NCI-H1930 (cell line): ENCODE measurements at places on chromosomes 11 and 22.

- DNase-seq, result no peak
Observed at GRCh38 chr11:72271980-72272379, 28.0 kb upstream of the PHOX2A start.

- DNase-seq, result no peak
Observed at GRCh38 chr22:48517039-48518030, 1310.3 kb downstream of the BRD1 start.

DNA sequence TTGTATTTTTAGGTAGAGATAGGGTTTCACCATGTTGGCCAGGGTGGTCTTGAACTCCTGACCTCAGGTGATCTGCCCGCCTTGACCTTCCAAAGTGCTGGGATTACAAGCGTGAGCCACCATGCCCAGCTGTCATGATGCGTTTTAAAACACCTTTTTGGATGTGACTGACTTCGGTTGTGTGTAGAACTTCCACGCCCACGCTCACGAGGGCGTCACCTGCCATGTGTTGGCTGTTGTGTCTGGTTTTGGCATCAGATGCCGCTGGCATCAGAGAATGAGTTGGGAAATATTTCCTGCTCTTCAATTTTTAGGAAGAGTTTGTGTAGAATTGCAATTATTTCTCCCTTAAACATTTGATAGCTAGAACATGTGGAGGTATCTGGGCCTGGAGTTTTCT is 109.1 kb downstream of the KCNQ1 start:
- no peak for DNase-seq

DNA sequence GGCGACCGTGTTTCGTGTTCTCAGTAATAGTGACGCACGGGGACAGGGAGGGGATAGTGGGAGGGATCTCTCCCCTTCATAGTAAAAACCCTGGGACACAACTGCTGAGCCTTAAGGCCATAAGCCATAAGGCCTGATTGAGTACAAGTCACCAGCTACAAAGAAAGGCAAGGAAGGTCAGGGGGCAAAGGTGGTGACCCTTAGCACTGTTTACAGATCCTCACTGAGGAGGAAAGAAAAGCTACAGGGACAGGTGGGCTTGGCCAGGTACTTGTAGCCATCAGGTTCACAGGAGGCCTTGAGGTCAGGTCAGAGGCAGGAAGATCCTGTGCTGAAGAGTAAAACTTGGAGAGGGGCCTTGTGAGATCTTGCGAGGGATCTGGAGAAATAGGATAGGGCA is 15.1 kb upstream of the AMPD3 start:
- no peak for DNase-seq

DNA sequence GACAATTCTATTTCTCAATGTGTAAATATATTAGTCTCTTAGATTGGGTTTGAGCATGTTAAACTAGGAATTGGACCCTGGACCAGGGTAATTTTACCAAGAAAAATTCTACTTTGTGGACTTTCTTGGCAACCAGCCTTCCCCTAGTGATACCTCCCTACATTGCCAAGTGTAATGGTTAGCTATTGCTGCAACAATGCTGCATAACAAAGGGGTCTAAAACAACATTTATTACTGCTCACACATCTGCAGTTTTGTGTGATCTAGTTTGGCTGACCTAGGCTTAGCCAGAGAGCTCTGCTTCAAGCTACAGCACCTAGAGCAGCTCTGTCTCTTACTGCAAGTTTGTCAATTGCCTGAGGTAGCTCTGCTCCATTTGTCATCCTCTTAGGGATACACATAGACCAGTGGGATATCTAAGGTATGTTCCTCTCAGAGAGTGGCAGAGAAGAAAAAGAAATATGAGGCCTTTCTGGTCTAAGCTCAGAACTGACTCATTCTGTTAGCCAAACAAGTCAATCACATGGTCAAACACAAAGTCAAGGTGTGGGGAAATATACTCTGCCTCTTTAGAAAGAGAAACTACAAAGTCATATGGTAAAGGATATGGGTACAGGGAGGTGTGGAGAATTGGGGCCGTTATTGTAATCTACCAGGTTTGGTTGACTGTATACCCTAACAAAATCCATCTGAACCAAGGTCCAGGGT is 2.0 kb upstream of the LAYN start:
- DNase-seq, result no peak

DNA sequence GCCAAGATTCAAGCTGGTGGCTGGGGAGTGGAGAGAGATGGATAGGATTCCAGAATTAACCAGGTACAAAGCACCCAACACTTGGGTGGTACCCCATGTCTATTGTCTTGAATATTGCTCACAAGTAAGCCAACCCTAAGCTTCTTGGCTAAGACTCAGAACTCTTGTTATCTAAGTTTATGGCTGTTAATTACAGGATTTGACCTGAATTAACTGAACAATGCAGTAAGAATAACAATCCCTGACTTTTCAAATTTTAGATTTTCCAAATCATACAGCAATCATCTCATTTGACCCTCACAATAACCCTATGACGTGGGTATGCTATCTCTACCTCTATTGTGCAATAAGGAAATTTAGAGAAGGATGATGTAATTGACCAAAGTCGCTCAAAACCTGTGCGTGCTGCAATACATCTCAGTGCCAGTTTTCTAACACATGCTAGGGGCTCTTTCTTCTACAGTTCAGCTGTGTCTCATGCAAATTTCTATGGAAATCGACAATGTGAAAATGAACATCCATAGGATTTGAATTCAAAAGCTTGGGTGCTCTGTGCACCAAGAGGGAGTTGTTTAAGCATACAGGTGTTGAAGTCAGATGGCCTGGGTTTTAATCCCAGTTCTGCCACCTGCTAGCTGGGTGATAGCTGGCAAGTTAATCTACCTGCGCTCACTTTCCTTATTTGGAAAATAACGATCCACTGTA is 40.1 kb upstream of the APLNR start:
- no peak for DNase-seq

- no peak for DNase-seq
Observed at GRCh38 chr11:61120706-61121191, 18.5 kb downstream of the CD5 start.

DNA sequence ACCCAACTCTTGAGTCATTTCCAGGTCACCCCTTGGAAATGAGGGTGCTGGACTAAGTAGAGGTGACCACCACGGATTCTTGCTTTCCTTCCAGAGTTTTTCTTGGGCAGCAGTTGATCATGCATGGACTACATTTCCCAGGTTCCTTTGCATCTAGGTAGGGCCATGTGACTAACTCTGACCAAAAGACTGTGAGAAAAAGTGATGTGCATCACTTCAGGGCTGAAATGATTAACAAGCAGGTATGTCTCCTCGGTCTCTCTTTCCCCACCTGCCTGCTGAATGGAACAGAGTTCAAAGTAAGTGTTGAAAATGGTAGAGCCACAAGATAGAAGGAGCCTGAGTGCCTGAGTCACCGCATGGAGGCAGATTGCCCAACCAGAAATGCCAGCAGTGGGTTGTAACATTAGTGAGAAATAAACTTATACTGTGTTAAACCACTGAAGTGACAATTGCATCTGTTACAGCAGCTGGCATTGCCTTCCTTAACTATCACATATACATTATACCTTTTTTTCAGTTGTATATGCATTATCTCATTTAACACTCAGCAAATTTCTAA is 113.5 kb downstream of the MN1 start:
- DNase-seq, result no peak

GRCh38 chr11:42311514-42311913 is 852.1 kb upstream of the LRRC4C start:
- DNase-seq, result no peak

GRCh38 chr11:82814379-82814778 is 80.7 kb upstream of the FAM181B start:
- DNase-seq, result no peak

DNA sequence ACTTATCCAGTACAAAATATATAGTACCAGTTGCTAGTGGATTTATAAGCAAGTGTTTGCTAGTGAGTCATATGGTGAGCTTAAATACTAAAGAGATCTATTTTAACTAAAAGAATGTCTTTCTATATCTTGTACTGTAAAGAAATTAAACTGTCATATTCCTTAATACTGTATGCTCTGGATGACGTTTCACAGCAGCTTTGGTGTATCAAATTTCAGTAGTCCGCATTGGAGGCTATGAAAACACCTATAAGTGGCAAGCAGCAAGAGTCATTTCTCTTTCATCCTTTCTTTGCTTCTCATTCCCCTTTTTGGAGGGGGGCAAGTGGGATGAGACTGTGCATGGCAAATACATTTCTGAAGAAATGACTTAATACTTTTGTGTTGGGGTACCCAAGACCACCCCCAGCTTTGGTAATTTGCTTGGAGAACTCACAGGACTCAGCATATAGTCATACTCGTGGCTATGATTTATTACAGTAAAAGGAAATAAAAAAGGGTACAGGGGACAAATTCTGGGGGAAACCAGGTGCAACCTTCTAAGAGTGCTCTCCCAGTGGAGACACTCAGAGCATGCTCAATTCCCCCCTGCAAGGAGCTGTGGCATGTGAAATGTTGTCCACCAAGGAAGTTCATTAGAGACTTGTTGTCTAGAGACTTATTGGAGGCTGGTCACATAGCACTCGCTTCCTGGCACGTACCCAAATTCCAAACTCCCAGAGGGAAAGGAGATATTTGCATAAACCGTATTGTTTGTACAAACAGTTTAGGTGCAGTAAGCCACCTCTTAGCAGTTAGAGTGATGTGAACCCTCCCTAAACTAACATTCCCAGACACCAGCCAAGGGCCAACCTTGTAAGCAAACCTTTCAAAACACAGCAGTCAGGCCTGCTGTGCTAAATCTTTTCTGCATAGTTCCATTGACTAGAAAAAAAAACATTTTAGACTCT is 210.8 kb downstream of the PGR start:
- DNase-seq, result no peak

- DNase-seq, result no peak
Observed at GRCh38 chr11:130561441-130561881, 113.0 kb downstream of the ADAMTS15 start.

DNA sequence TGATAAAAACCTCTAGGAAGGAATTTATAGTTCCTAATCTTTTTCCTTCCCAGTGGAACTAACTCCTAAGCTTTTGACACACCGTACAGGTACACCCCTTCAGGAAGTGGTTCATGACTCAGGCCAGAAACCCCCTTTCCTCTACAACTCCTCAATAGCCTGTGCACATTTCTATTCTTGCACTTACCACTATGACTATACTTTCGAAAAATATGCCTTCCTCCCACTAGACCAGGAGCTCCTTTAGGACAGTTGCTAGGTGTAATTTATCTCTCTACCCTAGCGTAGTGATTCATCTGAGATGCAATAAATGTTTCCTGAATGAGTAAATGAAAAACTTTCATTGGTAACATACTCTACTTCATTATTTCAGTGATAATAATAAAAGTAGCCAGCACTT is 14.5 kb downstream of the MAP6 start:
- DNase-seq, result no peak

DNA sequence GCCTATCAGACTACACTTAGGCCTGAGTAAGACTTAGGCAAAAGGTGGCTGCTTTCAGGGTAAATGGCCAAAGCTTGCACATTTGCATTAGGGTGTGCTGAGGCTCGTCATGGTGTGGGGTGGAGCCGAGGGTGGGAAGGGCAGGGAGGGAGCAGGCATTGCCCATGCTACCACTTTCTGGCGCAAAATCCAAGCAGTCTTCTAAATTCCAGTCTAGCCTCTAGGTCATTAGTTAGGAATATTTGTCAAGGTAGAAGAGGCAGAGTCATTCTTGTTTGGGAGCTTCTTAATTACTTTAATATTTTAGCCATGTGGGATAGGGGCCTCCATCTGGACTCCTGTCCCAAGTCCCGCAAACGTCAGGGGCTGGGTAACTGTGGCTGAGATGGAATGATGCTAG is 28.6 kb downstream of the SCUBE1 start:
- no peak for DNase-seq

GRCh38 chr22:36461665-36462649 is 19.5 kb downstream of the TXN2 start:
- DNase-seq, result no peak

GRCh38 chr22:30902496-30903357 is 65.8 kb downstream of the MORC2 start:
- DNase-seq, result no peak

DNA sequence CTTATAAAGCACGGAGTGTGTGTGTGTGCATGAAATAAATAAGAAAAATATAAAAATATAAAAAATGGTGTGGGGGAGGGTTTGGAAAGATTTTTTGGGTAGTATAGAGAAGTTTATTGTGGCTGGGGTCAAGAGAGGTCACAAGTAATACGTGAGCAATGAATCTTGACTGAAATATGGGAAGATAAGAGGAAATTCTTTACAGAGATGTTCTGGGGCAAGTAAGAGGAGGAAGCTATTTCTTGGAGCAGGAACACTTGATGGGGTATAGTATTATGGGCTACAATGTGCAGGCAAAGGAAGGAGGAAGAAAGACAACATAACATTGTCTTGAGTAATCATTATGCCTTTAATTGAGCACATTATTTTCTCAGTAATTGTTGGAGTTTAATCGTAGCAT is 2.1 kb downstream of the HBD start:
- DNase-seq, result no peak
